ENCODE measurements at places on chromosomes 7 and 10.

DNA sequence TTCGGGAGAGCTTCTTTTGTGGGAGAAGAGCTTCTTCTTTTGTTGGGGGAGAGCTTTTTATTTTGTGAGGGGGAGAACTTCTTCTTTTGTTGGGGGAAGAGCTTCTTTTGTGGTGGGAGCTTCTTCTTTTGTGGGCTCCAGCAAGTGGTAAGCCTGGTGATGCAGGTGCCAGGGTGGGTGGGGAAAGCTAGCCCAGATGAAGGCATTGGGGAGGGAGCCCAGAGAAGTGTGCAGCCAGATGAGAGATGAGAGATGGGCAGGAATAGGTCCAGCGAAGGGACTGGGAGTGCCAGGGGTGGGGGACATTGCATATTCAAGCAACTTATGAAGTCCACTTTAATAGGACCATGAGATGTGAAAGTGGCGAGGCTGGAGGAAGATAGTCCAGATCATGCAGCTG lies 9.7 kb downstream of the ADRA2A start:
- DNase-seq, result no peak

GRCh38 chr10:6399231-6399741 lies 180.8 kb downstream of the PRKCQ start:
- peak; percentile 82 for DNase-seq

GRCh38 chr10:8042721-8043568 lies 11.5 kb upstream of the GATA3 start:
- peak; percentile 31 for DNase-seq

DNA sequence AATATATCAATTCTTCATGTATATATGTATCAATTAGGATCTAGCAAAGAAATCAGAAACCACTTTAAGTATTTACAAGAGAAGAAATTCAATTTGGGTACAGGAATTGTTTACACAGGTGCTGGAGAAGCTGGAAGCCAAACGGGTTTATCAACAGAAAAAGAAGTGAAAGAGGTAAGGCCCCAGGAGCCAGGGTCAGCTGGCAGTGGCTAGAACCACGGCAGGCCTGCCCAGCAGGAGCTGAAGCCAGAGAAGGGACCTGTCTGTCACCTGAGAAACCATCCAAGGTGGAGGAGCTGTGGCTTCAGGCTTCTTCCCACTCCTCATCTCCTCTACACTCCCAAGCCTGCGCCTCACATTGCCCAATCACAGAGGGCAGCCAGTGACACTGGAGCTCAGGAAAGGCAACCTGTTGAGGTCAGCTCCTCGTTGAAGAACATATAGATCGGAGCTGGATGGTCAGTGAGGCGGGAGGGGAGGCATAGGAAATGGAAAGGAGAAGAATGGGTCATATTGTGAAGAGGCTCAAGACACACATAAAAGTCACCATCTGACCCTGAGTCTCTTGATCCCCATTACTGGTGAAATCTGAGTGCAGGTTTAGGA lies 182.6 kb downstream of the REEP3 start:
- no peak for DNase-seq

- no peak for DNase-seq
Measured at GRCh38 chr10:31272841-31273240, 46.2 kb upstream of the ZEB1 start.

GRCh38 chr10:17488848-17489247 lies 34.5 kb upstream of the ST8SIA6 start:
- no peak for DNase-seq

- no peak for DNase-seq
Measured at GRCh38 chr7:18553605-18554003, 58.1 kb downstream of the HDAC9 start.

DNA sequence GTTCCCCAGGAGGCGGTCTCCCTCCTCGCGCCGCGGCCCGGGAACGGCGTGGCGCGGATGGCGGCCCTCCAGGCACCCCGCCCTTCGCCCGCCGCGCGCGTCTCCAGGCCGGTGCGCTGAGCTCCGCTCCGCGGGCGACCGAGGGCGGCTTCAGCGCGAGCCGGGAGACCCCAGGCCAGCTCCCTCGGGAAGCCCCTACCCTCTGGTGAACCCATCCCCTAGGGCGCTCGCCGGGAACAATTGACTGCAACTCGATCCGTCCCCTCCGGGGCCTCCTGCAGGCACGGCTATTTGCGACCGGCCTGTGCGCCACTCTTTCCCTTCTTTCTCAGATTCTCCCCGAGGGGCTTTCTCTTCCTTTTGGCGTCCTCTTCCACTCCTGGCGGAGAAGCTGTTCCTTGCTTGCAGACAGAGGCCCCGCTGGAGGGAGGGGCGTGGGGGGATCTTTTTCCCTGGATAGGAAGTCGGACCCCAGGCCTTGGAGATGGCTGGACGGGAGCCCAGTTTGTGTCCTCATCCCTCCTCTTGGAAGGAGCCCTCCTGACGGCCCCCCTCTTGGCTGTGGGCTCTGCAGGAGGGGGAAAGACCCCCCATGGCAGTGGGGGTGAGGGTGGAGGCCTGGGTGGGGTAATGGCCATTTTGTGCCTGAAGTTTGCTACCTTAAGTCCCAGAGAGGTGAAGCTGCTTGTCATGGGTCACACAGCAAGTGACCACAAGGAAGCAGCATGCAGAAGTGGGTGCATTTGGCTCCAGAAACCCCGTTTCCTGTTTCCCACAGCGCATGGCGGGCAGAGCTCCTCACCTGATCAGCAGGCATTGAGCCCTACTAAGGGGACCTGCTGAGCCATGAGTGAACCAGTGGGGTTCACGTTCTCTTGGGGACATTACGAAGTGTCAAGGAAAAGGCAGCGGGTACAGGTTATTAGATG lies 171.2 kb upstream of the TNRC18 start:
- DNase-seq, result no peak

All from cardiac septum (tissue), 1 donor.